ENCODE measurements at places on chromosomes 16 and 17.

GRCh38 chr17:15388356-15389041, 47.1 kb upstream of the TEKT3 start:
- DNase-seq = no peak

GRCh38 chr17:74445158-74445557, 13.3 kb downstream of the GPRC5C start:
- DNase-seq = no peak

DNA sequence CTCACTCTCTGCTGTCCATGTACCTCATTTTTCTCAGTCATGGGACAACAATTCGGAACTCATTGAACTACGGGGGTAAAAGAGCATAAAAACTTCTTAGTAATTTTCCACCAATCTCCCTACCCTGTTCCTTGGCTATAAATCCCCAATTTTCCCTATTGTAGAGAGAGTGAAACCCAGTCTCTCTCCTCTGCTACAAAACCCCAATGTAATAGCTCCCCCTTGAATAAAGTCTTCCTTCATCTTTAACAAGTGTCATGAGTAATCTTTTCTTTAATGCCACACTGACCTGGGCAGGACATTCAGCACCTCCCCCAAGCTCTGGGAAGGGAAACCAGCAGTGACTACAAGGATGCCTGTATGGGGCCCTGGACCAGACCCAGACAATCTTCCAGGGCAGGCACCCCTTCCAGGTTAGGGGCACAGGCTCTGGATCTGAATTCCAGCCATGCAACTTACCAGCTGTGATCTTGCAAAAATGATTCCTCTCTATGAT, 10.2 kb upstream of the EIF1 start:
- DNase-seq = no peak

DNA sequence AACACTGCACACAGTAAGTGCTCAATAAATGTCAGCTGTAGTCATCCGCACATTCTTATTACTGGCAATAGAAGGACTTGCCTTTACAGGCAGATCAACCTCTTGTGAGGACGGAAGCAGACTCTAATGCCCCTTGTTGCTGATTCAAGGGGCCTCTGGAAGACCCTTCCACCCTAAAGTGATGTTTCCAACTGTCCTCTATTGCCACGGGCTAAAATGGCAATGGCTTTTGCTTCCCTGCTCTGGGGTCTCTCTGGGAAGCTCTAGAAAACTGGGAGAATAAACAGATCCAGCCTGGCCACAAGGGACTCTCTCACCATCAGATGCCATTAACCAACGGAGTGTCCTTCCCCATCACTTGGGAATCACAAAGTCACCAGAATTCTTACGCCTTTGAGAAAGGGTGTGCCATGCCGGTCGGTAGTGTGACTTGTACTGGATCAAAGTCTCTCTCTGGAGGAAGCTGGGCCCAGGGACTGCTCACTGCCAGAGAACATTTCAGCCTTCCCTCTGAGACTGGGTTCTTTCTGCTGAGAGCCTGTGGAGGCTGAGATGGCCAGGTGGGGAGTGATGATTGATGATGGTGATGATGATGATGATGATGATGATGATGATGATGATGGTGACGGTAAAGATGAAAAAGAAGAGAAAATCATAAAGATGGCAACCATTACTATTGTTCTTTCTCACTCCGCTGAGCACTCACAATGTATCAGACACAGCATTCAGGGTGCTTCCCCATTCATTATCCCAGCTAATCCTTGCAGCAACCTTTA, 146.8 kb downstream of the CYLD start:
- DNase-seq = no peak

GRCh38 chr17:79619636-79620206, 8.9 kb upstream of the RBFOX3 start:
- no peak for DNase-seq

DNA sequence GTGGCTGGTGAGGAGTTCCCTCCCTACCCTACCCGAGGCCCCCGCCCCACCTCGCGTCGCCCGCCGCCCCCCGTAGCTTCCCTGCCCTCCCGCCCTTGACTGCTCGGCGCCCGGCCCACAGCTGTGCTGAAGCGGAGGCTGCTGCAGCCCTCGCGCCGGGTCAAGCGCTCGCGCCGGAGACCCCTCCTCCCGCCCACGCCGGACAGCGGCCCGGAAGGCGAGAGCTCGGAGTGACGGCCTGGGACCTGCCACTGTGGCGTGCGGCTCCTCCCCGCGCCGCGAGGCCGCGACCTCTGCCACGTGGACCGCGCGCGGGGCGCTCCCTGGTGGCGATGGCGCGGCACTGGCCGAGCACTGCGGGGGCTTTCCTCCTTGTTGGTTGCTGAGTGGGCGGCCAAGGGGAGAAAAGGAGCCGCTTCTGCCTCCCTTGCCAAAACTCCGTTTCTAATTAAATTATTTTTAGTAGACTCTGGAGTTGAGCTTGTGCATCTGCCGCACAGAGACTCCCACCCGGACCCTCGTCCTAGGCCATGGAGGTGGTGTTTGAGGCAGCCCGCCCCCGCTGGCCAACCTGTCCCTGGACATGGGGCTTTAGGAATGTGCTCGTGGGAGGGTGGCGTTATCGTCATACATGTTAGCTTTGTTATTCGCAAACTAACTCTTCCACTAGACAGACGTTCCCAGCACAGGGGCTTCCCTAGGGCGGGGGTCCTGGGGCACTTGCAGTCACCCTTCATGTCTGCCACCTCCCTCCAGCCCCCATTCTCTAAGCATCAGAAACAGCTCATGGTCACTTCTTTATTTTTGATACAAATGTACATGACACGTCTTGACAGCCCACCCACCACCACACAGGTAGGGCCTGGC, 4.4 kb downstream of the TP53I13 start:
- DNase-seq = peak; percentile 85

GRCh38 chr17:82105882-82106687, 8.0 kb upstream of the FASN start:
- peak; percentile 58 for DNase-seq

GRCh38 chr16:6751191-6751590, 581.5 kb upstream of the RBFOX1 start:
- DNase-seq = no peak

Measured in GM03348 (cell line).